GF-D8 (cell line): ENCODE measurements at places on chromosomes 7 and 10.

DNA sequence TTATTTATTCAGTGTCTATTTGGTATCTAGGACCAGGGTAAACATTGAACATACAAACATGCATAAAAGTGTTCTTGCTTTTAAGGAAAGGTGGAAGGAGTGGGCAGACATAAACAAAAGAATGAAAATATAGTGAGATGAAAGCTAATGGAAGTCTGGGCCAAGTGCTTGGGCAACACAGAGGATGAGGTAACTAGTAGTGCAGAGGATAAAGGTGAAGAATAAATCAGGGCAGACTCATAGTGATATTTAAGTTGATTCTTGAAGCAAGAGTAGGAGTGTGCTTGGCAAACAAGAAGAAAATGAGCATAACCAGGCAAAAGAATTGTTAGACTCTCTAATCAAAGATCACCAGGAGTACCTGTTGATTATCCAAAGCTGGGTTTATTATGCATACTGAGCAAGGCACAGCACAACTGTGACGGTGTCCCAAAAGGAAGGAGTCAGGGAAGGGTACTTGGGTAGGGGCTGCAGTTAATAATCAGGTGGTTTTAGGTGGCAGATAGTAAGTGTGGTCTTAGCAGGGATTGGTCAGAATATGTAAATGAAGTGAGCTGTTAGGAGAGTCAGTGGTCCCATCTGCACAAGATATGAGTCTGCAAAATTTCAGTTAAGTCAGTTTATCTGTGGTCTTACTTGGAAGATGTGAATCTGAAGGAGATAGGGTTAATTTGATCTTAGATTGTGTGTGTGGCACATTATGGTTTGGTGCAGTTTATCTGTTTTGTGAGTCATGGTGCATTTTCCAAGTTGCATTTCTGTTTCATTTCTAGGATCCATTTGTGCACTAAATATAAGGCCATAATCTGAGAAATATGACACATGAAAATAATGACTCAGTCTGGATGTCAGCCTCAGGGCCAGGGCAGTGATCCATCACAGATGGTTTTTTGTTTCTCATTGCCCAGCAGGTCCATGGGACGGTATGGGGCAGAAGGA, 30.6 kb upstream of the TAX1BP1 start:
- DNase-seq = no peak

DNA sequence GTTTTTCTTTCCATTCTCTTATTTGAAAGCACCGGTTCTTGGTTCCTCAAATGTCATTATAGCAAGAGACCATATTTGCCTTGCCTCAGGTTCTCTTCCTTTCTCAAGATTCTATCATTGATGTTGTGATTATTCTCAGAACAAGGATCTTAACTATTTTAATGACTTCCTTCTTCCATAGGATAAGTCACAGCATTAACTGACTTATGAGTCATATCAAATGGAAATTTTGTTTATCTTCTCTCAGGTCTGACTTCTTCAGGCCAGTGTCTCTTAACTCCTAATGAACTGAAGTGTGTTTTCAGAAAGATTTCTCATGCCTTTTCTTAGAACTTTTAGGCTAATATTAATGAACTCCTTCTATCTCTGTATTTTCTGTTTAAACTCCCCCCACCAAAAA, 794.6 kb upstream of the LRRN3 start:
- no peak for DNase-seq

- no peak for DNase-seq
Observed at GRCh38 chr10:326350-326749, 191.1 kb downstream of the ZMYND11 start.

- no peak for DNase-seq
Observed at GRCh38 chr7:73799282-73800141, 29.4 kb upstream of the CLDN3 start.

DNA sequence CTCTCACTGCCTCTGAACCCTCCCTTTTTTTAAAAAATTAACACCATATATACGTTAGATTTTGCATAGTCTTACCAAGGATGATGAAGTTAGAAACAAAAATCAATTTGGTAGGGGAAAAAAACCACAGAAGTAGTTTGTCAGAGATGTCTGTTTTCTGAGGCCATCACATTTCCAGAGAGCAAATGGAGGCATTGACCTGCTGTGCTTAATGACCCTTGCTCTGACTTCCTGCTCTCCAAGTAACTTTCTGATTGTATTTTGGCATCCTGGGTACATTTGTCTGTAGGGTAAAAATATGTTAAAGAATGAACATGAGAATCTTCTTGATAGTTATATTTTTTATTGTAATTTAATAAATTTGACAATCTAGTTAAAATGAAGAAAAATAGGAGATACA, 140.2 kb downstream of the LCOR start:
- DNase-seq = no peak

DNA sequence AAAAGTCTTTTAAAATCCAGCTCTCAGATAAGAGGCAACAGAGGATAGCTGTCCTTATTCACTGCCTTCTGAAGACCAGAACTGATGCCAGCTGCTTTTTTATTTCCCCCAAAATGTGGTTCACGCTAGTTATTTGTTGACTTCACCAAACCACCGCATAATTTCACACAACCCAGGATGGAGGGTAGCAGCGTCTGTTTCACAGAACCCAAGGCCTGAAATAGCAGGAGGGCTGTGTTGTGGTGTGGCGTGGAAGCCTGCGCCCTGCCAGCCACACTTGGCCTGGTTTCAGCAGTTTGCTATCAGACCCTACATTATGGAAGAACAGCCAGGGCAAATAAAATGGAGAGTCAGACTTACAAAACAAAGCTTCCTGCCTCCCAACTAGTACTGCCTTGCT, 155.4 kb downstream of the DYNC1I1 start:
- no peak for DNase-seq

- no peak for DNase-seq
Observed at GRCh38 chr7:4959893-4960292, 906 bp upstream of the MMD2 start.

DNA sequence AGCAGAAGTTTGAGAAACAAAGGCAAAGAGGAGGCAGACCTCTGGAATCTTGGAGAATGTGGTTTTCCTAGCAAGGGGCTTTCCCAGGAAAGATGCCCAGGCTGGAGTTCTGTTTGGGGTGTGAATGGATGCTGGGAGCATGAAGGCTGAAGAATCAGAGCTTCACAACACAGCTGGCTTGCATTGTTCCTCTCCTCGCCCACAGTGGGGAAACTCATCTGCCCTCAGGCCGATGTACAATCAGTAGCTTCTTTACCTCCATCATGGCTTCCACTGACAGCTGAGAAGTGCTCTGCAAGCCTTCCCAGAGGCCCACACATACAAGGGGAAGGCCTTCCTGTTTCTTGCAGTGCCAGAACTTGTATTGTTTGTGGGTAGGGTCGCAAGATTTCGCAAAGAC, 90.8 kb upstream of the HECTD2 start:
- DNase-seq = no peak

DNA sequence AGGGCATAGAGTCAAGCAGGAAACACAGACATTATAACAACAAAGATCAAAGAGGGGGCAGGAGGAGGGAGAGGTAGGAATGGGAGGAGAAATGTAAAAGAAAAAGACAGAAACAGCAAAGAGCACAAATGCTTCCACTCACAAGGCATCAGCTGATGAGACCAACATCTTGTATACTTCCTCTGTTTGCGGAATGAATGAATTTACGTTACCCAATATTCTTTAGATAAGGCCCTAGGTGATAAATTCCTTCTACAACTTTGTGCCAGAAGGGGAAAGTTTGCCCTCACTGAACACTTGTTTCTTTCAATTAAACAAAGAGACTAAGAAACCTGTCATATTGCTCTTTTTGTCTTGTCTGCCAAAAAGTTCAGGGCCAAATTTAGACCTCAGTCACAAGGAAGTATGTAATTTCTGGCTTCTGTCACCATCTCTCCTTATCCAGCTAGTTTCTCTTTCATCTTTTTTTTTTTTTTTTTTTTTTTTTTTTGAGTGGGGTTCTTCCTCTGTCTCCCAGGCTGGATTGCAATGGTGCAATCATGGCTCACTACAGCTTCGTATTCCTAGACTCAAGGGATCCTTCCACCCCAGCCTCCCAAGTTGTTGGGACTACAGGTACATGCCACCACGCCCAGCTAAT, 116.4 kb upstream of the NANOS1 start:
- DNase-seq = no peak

DNA sequence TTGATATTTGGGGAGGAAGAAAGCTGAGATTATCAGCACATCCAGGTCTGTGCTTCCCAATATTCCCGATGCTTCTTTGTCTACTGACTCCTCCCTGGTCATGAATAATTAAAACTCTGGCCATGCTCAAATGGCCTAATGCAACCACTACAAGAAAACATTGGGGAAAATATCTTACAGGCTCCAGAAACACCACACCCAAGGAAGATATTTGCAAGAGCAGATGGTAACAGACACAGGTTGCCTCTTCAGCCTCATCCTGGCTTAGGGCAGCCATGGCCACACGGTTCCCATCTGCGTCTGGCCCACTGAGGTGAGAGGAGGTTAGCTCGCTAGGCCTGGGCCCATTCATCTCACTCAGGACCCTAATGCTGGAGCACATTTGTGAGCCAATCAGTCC, 108.4 kb upstream of the SDK1 start:
- no peak for DNase-seq

DNA sequence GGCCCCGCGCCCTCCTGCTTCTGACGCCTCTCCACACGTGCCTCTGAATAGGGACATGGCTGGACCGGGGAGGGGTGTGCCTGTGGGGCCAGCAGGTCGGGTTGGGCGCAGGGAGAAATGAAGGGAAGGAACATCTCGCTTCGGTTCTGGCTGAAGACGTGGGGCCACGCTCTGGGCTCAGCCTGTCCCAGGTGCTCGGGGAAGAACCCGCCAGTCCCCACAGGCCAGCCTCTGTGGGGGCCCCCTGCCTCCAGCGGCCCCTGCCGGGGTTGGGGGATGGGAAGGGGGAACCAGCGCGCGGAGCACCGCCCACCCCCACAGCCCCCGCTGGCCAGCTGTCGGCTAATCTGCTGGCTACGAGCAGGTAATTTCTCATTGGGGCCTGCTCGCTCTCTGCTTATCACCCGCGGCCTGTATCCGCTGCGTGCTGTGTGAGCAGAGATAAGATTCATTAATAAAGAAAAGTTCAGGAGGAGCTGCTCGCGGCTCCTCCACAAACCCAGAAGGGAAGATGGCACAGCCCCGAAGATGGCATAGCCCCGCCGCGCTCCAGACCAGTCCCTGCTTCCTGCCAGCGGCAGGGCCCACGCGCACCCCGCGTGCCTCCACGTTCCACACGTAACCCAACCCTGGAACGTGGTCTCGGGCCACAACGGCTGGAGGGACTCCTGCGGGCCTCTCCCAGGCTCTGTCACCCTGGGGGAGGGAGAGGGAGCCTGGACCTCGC, 186.2 kb downstream of the ELFN1 start:
- DNase-seq = no peak

DNA sequence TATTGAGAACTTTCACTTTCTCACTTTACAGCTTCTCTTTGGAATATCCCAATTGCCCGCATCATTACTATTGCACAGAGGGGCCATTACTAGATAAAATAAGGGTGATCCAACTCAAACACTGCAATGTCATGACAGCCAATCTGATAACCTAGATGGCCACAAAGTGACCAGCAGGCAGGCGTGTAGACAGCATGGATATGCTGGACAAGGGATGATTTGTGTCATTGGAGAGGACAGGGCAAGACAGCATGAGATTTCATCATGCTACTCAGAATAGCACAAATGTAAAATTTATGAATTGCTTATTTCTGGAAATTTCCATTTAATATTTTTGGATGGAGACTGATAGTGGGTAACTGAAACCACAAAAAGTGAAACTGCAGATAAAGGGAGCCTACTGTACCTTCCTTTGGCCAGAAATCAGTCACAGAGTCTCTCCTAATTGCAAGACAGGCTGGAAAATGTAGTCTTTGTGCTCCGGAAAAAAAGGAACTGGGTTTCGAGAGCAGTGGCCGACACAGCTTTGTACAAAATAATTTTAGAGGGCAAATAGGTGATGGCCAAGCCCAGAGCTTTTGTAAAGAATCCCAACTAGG, 6.1 kb upstream of the GSDME start:
- DNase-seq = no peak

- DNase-seq = no peak
Observed at GRCh38 chr10:116765648-116766081, 23.3 kb upstream of the HSPA12A start.

- DNase-seq = no peak
Observed at GRCh38 chr7:90900628-90901356, 304.7 kb downstream of the CDK14 start.

DNA sequence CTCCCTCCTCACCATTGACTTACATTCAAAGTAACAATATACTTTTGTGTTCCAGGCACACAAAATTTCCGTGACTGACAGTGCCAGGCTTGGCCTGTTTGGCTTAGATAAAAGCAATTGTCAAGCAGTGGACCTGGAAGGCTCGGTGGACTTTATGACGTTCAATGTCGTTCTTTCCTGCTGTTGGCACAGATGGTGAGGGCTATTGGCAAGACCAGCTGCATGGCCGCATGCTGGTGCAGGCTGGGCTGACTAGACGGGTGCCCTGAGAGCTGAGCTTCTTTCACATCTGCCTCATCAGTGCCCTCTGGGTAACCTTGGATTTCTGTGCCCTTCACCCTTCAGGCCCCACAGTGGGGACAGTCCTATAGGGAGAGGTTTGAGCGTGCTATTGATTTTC, 45.2 kb downstream of the WIPF3 start:
- DNase-seq = no peak

- no peak for DNase-seq
Observed at GRCh38 chr7:39127058-39127457, 149.3 kb downstream of the POU6F2 start.

DNA sequence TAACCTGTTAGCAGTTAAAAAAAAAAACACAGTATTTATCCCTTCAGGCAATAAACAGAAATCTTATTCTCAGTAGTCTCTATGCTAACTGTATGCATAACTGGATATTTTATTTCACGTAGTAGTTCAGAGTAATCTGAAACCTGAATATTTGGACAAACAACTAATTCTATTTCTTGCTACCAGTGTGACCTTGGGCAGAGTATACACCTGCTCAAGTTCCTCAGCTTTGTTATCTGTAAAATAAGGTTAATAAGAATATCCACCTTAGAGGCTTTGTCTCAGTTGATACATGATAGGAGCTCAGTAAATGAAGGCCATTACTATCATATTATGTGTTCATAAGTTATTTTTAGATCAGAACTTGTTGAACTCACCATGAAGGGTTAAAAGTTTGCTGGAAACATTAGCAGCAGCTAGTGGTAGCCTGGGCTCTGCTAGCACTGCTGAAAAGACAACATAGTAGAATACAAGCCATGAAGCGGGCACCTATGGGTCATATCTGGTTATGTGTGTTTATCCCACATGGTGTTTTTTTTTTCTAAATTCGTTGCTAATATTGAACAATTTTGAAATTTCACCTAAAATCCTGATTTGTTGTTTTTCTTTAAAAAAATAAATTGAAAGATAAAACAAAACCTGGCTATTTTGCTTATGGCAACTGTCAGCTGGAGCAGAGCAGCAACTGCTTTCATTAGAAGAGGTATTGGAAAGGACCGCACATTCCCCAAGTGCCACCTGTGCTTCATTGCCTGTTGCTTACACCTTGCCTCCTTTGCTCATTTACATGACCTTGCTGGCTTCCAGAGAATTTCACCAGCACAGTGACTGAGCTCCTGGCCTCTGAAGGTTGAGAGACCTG, 303.0 kb downstream of the PRKG1 start:
- no peak for DNase-seq
